Mesenteric fat pad (tissue), 1 donor: ENCODE measurements at places on chromosomes 12 and 14.
A peak's percentile ranks its signal among the peaks of the same experiment; 100 is the strongest.

DNA sequence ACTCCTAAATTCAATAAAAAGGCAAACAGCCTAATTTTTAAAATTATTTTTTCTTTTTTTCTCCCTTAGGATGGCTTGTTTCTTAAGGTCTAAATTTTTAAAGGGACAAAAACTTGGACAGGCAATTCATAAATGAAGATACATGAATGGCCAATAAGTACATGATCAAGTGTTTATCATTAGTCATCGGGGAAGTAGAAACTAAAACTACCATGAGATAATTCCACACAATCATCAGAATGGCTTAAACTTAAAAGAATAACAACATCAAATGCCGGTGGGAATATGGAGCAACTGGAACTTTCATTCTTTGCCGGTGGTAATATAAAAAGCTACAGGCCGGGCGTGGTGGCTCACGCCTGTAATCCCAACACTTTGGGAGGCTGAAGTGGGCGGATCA lies 29.1 kb downstream of the MOK start:
- DNase-seq = no peak

DNA sequence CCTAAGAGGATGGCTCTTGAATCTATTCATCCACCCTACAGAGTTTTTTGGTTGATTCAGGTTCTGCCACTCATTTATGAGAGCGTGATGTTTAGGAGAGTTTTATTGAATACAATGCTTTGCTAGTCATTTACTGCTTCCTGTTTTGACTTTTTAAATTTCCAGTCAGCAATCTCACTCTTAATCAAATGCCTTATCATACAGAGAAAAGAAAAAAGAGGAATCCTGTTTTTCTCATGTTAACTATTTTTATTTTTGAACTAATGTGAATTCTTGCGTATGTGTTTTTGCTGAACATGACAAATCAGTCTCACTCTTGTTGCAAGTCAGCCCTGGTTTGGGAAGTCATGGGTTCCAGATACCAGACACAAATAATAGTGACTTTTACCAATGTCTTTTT lies 22.1 kb upstream of the LGMN start:
- DNase-seq = no peak

GRCh38 chr12:44779766-44780165 lies 96.3 kb downstream of the NELL2 start:
- DNase-seq = no peak

GRCh38 chr12:3732901-3733300 lies 20.0 kb downstream of the CRACR2A start:
- no peak for DNase-seq

DNA sequence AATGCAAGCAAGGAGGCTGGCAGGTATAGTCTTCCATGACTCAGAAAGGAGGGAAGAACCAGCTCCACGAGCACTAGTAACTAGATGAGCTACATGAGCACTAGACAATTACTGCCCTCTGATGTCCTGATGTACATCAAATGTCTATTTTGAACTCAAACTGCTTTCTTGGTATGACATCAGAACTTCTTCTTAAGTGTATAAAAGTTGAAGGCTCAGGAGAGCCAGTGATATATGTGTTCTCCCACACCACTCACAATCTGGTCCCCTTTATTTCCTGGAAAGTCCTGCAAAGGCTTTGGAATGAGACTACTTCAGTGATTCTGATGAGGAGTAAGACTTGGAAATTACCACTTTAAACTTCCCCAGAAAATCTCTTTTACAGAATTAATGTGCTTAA lies 18.5 kb upstream of the DHRS7 start:
- no peak for DNase-seq

DNA sequence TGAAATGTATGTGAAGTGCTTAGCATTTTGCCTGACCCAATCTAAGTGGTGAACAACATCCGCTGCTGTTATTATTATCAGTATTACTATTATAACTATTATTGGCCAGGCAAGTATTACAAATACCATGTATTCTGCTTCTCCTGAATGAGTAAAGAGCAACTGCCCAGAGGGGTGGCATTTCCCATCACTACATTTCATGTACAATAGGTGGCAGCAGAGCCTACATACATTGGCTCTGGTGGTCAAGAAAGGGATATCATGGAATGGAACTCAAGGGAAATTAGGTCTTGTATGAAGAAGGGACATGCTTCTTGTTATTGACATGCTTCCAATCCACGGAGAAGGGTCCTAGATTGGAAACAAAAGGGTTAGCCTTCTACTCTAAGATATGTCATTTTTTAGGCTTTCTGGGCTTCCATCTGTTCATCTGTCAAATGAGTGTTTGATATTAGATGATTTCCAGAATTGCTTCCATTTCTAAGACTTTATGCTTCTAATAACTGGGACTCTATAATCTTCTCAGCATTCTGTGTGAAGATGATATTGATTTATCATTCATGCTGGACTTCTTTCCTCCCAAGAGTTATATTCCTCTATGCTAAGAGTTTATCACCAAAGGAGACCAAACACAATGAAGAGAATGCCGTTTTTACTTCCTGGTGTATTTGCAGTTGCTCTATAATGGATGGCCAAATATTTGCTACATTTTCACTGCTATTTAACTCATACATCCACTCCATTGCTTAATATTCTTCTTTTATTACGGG lies 239.1 kb downstream of the SSPN start:
- no peak for DNase-seq

- DNase-seq = no peak
Observed at GRCh38 chr14:99595034-99595433, 9.0 kb downstream of the CCDC85C start.

DNA sequence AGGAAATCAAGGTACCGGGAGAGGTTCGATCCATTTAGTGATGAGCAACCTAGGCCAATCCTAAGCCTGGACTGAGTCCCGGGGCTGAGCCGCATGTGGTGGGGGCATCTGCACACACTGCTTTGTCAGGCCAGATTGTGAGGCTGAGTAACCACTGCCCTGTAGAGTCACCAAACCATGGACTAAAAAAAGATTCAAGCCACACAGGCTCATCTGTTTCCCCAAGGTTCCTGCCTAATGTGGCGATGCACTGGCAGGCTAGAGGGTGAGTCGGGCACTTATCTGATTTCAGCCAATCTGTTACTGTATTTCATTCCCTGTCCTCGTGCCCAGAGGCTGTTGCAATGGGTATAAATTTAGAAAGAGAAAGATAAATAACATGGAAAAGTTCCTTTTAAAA lies 140.8 kb downstream of the TTC7B start:
- DNase-seq = no peak

DNA sequence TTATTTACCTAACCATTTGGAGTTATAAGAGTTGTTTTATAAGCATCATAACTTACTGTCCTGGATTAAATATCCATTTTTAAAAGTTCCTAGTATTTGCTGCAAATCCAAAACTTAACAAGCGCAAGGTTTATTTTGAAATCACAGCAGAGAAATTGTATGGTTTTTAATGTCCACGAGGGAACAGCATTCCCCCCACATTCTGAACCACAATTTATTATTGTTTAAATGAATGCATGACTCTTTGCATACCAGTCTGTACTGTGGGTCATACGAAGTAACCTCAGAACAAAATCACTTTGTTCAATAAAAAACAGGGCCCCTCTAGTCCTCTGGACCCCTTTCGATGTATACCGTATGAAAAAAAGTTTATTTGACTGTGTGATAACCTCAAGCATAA lies 75.9 kb downstream of the DACT1 start:
- no peak for DNase-seq

GRCh38 chr14:103078420-103078749 lies 5.6 kb upstream of the LBHD2 start:
- DNase-seq = no peak

DNA sequence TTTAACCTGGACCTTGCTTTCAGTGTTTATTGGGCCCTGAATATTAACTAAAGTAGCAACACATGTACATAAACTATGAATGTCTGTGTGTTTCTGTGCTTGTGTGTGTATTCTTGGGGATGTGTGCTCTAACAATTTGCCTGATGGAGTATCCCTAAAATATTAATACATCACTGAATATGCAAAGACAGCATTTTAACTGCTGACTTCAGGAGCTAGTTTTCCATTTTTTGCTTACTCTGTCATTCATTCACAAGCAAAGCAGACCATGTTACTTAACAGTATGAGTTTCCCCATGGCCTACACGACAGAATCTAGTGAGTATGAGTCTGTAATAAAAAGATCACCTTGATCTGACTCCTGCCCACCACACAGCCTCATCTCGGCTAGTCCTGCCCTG lies 402.8 kb downstream of the BCAT1 start:
- no peak for DNase-seq

GRCh38 chr14:29220072-29220471 lies 453.5 kb downstream of the FOXG1 start:
- no peak for DNase-seq

- no peak for DNase-seq
Observed at GRCh38 chr14:43894534-43894933, 612.5 kb downstream of the FSCB start.

GRCh38 chr12:86097161-86097560 lies 159.0 kb downstream of the MGAT4C start:
- no peak for DNase-seq

GRCh38 chr12:59403259-59403932 lies 192.4 kb upstream of the SLC16A7 start:
- DNase-seq = no peak

DNA sequence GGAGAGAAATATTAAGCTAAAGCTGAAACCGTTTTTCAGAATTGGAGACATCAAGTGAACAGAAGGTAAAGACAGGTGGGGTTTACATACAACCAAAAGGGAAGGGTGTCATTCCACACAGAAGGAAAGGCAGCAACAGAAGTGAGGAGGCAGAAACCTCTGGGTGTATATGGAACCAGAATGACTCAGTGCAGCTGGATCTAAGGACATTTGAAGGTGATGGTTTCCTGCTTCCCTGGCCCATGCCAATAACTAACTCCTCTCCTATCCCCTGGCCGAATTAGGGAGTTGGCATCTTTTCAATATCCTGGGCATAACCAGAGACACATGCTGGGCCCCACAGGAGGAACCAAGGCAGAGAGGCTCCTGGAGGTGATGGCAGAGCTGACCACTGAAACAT lies 8.4 kb downstream of the NCKAP5L start:
- peak; percentile 37 for DNase-seq

DNA sequence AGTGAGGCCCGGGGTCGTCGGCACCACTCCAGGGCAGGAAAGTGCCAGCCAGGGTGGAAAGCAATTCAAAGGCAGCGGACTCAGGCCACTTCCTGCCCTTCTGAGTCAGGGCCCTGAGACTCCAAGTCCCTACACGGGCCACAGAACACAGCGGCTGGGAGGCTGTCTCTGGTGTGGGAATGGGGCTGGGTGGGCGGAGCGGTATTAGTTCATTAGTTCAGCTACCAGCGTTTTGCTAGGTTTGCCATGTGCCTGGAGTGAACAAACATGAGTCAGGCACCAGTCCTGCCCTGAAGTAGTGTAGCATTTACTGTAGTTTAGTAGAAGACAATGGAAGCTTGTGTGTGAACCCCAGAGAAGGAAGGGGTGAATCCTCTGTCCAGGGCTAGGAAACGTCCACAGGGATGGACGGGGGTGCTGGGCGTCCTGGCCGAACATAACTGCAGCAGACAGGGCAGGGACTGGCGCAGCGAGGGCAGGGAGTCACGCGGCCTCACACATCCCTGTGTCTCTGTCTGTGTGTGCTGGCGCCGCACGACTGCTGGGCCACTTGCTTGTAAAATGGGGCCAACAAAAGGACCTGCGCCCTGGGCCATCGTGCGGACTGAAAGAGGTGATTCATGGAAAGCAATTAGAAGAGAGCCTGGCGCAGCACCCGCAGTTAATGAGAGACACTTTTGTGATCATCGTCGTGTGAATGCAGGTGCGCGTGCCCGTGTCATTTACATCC lies 186.4 kb upstream of the PRMT8 start:
- DNase-seq = no peak

DNA sequence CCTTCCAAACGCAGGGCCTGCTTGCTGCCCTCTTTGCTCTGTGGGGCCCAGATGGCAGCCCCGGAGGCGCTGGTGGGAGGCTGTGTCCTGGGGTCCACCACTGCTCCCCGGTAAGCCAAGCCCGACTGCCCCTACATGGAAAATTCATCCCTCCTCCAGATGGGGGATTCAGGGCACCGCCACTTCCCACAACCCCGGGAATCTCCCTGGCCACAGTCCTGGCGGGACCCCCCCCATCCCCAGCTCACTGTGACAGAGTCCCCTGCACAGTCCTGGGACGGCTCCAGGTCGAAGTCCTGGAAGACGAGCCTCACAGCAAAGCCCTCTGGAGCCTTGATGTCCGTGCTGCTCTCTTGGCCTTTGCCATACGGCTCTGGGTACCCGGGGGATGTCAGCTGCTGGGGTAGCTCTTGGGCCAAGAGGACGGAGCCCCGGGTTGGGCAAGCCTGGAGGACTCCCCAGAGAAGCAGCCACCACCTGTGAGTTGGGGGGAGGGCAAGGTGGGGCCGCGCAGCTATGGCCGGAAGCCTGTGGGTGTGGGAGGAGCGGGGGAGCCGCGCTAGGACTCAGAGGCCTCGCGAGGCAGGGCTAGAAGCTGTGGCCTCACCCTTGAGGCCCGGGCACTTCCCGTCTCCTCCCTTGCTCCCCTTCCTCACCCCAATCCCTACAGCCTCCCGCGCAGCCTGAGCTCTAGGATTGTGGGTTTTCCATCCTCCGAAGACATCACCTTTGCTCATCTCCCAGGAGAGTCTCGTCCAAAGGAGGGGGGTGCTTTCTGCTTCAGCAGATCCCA lies 815 bp downstream of the C1RL start:
- peak; percentile 94 for DNase-seq

GRCh38 chr14:101950516-101951215 lies 13.7 kb upstream of the DYNC1H1 start:
- peak; percentile 60 for DNase-seq

GRCh38 chr12:25364529-25365339 lies 114.0 kb upstream of the KRAS start:
- DNase-seq = no peak

GRCh38 chr12:89349814-89350213 lies 2.5 kb downstream of the DUSP6 start:
- no peak for DNase-seq

GRCh38 chr14:95440496-95440895 lies 76.0 kb downstream of the SYNE3 start:
- no peak for DNase-seq

GRCh38 chr12:34300376-34301250 lies 278.3 kb downstream of the ALG10 start:
- no peak for DNase-seq

DNA sequence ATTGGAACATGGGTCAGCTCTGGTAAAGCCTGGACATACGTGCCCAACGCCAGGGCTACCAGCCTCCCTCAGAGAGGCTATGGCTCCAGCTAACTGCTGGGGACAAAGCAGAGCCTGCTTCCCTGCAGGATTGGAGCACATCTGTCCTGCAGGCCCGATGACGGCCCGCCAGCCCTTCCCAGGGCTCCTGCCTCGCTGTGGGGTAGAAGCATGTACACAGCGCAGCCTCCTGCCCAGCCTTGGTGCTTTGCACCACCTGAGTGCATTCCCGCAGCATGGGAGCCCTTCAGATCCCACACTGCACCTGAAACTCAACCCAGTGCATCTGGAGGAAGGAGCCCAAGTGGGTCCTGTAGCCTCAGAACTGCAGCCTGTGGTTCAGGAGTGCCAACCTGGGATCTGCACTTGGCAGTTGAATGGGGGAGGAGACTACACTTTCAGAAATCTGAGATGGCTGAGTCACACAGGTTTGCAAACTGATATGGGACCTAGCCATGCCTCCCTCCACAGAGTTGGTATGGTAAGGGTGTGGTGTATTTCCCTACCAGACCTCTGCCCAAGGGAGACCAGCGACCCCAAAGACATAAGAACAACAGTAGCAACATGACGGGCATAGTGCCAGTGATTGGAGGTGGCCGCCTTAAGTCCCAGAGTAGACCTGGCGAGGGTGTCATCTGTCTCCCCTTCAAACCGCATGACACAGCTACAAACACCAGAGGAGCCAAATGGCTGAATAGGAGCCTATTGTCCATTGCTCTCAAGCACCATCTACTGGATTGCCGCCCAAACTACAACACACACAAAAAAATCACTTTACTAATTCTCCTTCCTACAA lies 273.9 kb upstream of the MIS18BP1 start:
- DNase-seq = no peak

- no peak for DNase-seq
Observed at GRCh38 chr14:97280526-97280925, 483.3 kb downstream of the VRK1 start.
